ENCODE measurements at places on chromosomes 6 and 20.

DNA sequence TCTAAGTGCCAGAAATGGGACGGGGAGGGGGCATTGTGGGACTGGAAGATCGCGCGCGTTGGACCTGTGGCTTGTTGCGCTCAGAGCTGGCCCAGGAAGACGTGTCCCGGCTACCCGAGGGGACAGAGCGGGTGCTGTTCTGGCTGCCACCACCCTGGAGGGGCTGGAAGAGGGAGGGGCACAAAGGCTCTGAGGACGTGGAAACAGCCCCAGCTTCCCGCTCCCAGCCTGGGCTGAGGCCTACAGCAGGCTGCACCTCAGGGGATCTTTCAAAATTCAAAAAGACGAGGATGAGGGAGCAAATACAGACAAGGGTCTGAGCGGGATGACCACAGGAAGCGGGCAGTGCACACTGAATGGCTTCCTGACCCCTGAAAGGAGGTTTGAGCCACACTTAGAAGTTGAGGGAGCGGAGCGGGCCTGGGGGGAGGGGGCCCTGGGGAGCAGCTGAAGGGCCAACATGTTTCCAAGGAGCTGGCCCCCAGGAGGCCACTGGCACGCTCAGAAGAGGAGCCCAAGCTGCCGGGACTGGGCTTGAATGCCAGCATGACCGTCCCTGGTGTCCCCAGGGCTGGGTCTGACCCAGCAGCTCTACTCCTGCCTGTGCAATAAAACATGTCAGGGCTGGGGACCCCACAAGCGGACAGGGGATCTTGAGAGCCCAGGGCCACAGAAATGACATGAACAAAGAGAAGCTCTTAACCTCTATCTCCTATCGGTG lies 1.3 kb downstream of the OXT start:
- DNase-seq = no peak

DNA sequence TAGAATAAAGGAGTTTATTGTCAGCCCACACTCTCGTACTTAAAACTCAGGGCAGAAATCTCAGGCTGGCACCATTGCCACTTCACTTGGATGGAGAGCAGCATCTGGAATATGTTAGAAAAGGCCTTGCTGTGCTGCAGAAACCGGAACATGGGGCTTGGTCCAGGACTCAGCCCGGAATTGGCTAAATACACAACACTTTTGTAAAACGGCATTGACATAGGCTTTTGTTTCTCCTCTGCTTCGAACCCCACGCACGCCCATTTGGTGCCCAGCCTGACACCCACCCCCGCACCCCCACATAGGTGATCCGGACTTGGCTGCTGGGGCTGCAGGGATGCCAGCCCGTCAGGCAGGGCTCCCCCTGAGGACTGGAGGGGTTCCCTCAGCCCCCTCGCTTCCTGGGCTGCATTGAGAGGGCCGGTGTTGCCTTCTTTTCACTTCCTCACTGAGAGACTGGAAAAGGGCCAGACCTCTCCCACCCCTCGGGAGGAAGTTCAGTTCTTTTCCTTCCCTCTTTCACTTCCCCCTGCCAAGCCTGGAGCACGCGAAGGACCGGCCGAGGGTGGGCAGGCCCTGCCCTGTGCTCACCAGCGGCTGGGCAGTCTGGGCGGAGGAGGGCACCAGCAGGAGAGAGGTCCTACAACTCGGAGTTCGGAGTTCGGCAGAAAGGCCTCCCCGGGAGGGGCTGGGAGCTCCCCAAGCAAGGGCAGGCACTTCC lies 17.9 kb upstream of the CST3 start:
- peak; percentile 13 for DNase-seq

- no peak for DNase-seq
These were observed 100.1 kb upstream of the PRDM1 start for GRCh38 chr6:105985816-105986632.

GRCh38 chr6:122388945-122389344 lies 10.5 kb upstream of the HSF2 start:
- DNase-seq = no peak

- DNase-seq = peak; percentile 58
These were observed 12.6 kb downstream of the PLCB4 start for GRCh38 chr20:9081423-9081966.

GRCh38 chr6:141483598-141484061 lies 649.1 kb upstream of the GJE1 start:
- peak; percentile 92 for DNase-seq

DNA sequence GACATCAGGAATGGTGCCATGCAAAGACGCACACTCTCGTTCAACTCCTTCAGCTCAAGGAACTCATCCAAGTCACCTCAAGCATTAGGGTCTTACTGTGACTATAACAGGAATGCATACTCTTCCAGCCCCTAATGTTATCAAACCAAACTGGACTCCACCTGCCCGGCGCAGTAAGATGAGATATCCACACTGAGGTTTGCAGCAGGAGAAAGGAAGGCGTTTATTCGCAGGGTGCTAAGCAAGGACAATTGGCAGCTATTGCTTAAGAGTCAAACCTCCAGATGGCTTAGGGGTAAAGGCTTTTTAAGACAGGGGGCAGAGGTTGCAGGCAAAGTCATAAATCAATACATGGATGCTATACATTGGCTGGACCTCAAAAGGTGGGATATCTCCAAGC lies 159.4 kb upstream of the TAB2 start:
- no peak for DNase-seq

GRCh38 chr6:91045161-91045560 lies 458.3 kb upstream of the MAP3K7 start:
- no peak for DNase-seq

DNA sequence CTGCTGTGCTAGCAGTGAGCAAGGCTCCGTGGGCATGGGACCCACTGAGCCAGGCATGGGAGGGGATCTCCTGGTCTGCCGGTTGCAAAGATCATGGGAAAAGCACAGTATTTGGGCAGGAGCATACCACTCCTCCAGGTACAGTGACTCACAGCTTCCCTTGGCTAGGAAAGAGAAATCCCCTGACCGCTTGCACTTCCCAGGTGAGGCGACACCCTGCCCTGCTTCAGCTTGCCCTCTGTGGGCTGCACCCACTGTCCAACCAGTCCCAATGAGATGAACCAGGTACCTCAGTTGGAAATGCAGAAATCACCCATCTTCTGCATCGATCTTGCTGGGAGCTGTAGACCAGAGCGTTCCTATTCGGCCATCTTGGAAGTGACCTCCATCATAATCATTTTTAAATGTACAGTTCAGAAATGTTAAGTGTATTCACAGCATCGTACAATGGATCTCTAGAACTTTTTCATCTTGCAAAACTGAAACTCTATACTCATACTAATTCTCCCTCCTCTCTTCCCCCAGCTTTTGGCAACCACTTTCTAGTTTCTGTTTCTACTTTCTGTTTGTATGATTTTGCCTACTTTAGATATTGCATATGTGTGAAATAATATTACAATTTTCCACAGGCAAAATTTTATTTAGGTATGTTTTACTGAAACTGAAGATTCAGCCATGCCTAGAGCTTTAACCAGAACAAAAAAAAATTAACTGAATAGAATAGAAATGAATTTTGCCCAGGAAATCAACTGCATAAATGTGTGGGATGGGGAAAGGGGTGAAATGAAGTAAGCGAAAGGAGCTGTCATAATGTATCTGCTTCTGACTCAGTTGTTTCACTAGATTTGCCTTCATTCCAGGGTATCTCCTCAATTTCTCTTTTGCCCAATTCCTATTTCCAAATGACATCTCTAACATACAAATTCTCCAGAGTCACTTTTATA lies 100.0 kb downstream of the RWDD2A start:
- no peak for DNase-seq

DNA sequence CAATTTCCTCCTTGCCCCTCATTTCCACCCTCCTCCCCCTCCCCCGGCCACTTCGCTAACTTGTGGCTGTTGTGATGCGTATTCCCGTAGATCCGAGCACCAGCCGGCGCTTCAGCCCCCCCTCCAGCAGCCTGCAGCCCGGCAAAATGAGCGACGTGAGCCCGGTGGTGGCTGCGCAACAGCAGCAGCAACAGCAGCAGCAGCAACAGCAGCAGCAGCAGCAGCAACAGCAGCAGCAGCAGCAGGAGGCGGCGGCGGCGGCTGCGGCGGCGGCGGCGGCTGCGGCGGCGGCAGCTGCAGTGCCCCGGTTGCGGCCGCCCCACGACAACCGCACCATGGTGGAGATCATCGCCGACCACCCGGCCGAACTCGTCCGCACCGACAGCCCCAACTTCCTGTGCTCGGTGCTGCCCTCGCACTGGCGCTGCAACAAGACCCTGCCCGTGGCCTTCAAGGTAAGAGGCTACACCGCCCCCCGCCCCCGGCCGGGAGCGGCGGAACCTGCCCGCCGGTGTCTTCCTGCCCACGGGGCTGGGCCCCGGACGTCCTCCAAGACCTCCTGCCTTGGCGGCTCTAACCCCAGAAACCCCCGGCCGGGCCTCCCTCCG lies 44.9 kb upstream of the SUPT3H start:
- peak; percentile 73 for DNase-seq

- DNase-seq = no peak
These were observed 2.7 kb downstream of the PTK6 start for GRCh38 chr20:63534427-63534830.

DNA sequence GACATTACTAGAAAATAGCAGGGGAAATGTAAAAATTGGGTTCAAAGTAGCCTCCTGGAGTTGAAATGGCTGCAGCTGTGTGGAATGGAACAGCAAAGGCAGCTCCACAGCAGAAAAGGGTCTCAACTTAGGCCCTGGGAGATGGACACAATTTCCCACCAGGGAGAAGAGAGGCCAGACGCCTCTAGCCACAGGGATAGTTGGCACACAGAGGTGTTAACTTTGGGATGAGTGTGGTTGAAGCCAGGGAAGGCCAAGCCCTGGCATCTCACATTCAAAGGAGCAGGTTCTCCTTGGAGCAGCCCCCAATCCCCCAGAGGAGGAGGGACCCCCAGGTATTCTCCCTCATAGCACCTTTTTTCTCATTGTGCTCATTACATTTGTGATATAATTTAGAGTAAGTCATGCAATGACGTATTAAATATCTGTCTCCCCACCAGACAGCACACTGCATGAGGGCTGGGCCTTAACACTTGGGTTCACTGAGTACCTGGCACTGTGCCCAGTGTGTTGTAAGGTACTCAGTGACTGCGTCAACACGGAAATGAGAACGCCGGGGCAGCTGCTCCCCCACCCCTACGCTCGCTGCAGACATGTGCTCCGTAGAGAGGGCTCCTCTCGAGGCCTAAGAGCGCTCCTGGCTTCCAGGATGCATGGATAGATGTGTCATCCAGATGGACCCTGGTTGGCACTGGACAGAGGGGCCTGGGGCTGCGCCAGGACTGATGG lies 76.0 kb upstream of the CD93 start:
- no peak for DNase-seq

DNA sequence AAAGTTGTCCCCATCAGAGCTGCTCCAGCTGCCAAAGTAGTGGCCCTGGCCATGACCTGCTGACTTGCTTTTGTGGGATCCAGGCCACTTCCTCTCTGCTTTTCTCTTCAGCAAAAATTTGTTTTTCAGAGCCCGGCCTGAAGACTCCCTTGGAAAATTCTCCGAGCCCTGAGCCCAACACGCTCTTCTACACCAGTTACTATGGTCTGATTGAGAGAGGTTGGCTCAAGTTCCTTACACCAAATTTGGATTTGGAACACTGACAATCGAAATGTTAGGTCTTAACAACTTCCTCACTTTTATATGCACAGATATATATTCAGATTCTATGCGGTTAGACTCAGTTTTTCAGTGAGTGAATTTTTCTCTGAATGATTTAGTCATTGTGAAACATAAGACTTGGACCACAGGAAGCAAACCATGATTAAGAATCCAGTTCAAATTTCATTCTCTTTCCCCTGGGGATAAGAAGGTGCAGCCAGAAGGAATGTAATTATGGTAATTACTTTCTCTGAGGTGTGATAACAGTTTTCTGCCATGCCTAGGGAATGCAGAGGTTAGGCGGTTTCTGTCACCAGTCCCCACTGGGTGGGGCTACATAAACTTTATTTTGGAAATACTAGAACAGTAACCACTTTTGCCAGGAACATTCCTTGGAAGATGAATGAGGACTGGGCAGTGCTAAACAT lies 365.2 kb downstream of the SYNE1 start:
- peak; percentile 77 for DNase-seq

DNA sequence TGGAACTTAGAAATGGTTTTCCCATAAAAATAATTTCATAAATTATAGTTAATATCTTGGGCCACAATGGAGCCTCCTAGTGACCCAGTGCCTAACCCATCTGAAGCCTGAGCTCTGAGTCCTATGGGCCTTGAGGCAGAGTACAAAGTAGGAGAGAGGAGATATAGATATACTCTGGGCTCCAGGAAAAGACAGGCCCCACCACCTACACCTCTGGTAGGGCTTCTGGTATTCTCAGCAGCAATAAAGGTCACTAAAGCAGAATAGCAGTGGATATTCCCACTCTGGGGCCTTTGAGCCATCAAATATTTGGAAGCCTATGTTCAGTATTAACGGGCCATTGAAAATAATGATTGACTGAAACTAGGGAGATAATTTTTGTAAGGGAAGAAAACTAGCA lies 24.1 kb downstream of the CYP39A1 start:
- no peak for DNase-seq

GRCh38 chr6:31202259-31203166 lies 32.0 kb upstream of the POU5F1 start:
- DNase-seq = no peak

GRCh38 chr6:150666071-150666470 lies 66.4 kb downstream of the PLEKHG1 start:
- no peak for DNase-seq

GRCh38 chr6:21147995-21148394 lies 445.6 kb upstream of the SOX4 start:
- DNase-seq = no peak

DNA sequence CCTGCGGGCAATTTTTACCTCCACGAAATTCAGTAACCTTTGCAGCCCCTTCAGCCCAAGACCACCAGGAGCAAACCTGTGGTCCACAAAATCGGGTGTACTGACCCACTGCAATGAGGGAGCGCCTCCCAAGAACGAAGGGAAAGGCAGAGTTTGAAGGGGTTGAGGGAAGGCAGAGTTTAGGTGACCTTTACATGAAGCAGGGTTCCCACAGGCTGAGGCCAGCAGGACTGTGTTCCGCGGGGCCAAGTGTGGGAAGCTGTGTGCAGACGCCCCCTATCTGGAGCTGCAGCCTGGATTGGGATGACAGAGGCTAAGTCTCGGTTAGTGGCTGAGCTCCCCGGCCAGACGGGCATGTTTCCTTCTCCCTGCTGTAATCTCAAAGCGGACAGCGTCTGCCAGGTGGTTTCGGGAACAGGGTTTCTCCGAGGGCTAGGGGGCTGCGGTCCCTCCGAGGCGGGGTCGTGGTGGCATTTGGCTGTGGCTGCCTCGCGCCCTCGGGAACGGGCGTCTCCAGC lies 826 bp upstream of the PYGB start:
- DNase-seq = peak; percentile 83

DNA sequence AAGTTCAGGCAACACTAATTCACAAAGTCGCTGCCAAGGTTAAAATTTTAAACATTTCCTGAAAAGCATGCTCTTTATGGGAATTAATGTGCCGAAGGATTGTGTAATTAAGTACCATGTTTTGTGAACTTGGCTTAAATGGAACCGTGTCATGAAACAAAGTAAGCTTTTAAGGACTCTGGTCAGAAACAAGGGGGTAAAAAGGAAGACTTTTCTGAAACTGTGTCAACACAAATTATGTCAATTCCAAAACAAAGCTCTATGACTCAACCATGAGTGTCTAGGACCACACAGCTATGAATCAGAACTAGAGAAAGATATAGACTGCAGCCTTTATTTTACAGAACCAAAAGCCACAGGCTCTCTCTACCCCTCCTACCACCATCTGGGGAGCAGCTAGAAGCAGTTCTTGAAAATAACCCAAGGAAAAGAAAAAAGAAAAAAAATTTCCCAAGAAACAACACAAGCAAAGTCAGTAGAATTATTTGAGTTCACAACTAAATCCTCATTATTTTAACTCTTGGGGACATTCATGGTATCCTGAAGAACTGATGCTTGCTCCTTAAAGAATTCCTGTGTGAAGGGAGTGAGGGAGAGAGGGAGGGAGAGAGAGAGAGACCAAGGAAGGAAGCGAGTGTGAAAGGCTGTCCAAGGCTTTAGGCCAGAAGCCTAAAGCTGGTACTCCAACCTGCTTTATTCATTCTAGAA lies 81.9 kb downstream of the ZMYND8 start:
- peak; percentile 95 for DNase-seq
